Endodermal cell (in vitro differentiated cells): ENCODE measurements at places on chromosomes 3 and 15.
A peak's percentile ranks its signal among the peaks of the same experiment; 100 is the strongest.

GRCh38 chr15:90154246-90154645 lies 46.9 kb upstream of the SEMA4B start:
- DNase-seq = no peak

DNA sequence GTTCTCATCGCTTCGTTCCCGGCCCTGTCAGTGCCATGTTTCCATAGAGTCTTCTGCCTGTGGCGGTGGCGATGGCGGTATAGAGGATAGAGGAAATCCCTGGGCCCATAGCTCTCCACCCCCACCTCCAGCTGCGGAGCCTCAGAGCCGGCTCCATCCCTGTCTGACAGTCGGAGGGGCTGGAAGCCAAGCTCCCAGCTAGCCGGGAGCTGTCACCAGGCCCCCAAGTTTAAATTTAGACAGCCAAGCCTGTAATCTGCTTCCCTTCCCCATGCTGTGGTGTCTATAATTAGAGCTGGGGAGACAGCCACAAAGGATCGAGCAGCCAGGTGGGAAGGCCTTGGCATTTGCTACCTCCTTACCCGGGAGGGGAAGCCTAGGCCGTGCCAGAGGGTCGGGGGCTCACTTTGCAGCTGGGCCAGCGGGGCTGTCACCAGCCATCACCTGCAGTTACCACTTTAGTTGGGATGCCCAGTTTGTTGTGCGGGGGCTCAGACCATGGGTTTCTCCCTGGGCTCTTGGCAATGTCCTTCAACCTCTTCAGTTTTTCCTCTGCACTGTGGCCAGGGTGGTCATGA lies 56.3 kb upstream of the SEC13 start:
- no peak for DNase-seq

DNA sequence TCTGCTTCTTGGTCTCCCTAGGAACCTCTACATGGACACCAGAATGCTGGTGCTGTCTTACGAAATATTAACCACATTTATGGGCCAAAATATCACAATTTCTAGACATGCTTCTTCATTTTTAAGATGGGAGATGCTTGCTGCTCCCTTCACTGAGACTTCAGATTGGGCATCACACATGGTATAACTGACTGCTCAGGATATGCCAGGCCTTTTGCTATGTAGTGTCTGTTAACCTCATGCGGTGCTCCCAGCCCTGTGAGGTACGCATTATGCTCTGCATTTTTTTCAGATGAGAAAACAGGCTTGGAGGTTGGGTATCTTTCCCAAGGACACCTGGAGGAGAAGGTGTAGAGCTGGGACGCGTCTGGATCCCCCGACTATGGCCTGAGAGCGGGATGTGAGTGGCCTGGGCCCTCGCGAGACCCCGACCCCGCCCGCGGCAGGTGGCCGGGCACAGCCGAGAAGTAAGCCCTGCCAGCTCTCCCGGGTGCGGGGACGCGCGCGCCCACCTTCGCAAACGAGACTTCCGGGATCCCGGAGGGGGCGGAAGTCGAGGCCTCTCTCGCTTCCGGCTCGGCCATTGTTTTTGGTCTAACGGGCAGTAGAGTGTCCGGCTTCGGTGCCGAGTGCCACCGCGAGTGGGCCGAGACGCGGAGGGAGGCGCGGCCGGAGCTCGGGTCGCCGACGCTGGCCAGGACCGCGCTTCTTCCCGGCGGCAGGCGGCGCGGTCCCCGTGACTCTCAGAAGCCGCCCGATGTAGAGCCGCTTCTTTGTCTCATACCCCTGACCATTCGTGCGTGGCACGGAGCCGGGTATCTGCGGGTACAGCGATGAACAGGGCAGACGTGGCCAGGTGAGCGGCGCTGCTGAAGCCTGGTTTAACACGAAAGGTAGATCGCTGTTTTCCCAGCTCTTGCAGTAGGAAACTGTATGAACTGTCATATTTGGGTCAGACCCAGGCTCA lies at the start of gene ZKSCAN7:
TSS of gene ZKSCAN7 (plus strand) at position 568 of the 967 bp plus-strand sequence. CDS start 1,855 bp downstream, outside the sequence.
- DNase-seq = peak; percentile 90

GRCh38 chr15:20341901-20342600 lies 199.5 kb downstream of the GOLGA6L6 start:
- DNase-seq = peak; percentile 85

DNA sequence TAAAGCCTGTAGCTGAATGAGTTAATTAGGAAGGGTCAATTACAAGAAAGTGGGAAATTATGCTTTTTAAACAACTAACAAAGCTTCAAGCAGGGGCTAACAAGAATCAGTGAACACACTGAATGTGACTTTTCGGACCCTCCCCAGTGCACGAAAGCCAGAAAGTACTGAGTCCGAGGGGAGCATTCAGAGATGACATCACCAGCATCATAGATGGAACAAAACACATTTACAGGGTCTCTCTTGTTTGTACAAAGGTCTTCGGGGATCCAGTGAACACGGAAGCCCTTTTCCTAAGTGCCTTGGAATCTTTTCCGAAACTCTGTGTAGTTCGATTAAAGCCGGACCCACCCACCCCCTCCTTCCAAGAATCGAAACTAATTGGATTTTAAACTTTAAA lies 829 bp downstream of the DCP1A start:
- DNase-seq = peak; percentile 50

DNA sequence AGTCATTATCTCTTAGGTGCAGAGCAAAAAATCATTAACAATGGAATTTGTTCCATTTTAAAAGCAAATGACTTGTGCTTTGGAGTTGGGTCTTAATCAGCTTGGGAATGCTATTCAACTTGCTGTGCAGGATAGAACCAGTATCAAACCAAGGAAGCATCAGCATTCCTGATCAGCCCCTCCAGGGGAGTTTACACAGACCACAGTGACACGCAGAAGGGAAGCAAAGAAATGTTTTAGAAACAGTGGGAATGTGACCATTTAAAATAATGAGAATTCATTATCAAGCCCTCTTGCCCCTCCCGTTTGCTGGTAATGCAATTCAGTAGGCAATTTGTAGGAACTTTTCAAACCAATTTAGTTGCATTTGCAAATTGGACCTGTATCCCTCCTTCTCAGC lies 155.1 kb downstream of the LRTM1 start:
- DNase-seq = no peak

DNA sequence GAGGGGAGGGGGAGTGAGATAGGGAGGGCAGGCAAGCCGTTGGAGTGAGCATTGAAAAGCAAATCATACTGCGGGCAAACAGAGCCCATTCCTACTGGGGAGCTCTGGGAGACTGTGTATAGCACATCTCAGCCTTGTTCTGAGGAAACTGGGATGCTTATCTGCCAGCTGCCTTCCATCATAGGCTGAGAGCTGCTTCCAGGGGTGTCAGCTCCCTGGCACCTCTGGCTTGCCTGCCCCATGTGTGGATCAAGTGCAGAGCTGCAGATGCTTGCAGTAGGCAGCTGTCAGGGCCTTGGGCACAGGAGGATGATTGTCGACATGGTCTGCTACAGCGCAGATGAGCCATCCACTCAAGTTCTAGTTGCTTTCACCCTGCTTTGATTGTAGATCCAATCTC lies 86.8 kb downstream of the CHRNA7 start:
- DNase-seq = peak; percentile 31

DNA sequence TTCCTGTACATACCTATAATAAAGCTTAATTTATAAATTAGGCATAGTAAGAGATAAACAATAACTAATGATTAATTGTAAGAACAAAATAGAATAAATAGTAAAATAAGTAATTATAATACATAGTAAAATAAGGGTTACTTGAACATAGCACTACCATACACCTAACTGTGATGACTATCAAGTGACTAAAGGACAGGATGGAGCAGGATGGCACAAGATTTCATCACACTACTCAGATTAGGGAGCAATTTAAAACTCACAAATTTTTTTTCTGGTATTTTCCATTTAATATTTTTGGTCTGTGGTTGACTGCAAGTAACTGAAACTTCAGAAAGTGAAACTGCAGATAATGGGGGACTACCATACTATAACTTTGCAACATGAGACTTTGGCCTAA lies 14.8 kb downstream of the RFX7 start:
- no peak for DNase-seq

DNA sequence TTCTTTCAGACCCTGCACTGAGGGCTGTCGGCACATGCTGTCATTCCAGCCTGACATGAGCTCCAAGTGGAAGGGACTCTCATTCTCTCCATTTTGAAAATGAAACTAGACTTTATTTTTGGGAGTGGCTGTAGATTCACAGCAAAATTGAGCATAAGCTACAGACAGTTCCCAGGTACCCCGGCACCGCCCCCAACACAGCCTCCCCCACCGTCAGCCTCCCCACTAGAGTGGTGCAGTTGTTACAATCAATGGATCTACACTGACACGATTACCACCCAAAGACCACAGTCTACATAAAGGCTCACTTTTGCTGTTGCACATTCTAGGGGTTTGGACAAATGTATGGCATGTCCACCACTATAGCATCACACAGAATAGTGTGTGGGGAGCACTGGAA lies 29.5 kb upstream of the FGD5 start:
- DNase-seq = no peak

GRCh38 chr15:52480990-52481389 lies 47.7 kb downstream of the MYO5A start:
- DNase-seq = no peak

- no peak for DNase-seq
Measured at GRCh38 chr3:89571707-89572106, 464.3 kb downstream of the EPHA3 start.
